ENCODE measurements at places on chromosomes 11 and 22.

DNA sequence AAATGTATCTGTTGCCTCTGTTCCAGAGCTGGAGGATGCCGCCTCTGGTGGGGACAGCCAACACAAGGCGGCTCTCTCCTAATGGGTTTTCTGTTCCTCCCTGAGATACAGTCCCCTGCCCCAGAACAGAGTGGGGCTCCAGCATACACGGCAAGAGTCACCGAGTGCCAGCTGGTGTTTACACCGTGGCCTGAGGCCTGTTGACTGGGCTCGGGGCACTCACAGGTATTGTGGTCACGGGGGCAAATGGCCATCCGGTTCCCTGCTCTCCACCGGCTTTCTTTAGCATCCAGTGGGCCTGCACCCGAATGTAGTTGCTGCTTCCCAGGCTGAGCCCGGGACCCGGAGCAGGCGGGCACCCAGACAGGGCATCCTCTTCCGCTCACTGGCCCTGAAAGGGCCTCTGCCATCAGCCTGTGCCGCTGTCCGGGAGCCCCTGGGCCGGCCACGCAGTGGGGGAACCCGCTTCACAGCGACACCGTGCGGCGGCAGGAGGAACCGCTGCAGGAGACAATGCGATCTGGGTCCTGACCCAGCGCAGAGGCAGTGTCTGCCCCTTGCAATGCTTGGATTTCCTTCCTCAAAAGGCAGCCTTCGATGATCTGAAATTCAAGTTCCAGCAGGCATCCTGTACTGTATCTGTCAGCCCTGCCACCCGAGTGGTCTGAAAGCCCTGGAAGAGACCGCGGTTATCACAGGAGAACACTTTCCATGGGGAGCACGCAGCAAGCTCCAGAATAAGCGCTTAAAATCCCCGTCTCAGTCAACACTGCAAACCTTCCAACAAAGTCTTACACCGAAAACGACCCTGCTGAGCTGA is 859 bp upstream of the KRTAP5-5 start:
- peak; percentile 62 for DNase-seq

DNA sequence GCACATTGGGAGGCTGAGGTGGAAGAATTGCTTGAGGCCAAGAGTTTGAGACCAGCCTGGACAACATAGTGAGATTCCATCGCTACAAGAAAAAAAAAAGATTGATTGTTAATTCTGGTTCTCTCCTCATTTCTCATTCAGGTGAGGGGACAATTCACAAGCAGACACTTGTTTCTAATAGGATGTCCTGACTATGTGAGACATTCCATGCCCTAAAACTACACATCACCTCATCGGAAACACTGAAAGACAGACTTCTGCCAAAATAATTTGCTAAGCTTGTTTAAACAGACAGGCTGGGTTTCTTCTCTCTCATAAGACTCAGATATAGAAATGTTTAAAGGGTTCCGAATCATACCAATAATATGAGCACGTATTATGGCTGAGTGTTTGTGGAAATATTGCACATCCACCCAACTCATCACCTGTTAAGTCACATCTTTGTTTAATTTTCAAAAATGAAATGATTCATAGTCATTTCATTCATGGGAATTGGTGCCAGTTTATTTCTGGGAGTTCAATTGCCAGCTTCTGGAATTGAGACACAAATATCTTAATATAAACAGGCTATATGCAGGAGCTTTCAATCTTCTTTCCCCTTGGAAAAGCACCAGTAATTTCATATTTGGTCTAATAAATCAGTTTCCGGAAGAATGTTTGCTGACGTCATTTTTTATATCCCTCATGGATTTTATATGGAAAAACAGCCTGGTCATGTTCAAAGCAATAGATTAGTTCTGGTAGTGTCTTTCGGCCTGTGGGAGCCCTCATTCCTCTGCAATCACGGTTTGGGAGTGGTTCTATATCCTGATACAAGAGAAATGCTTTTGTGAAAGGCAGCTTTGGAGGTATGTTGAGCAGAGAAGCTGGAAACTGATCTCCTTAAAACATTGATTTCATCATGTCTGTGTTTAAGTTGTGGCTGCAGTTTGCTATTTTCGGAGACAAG is 87.0 kb downstream of the BDNF start:
- no peak for DNase-seq

DNA sequence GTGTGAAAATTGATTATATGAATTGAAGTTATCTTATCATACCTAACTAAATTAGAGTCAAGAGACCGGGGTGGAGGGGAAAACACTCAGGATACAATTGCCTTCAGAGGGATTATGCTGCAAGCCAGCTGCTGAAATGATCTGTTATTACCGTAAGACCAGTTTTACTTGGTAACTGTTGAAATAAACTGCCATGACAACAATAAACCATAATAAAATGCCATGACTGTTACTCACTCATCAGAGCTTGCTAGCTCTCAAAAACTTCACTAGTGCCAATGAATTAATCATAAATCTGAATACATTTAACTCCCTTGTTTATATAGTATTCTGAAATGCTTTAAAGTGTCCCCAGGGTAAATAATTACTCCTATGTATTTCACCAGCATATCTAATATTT is 68.2 kb downstream of the CASP12 start:
- no peak for DNase-seq

DNA sequence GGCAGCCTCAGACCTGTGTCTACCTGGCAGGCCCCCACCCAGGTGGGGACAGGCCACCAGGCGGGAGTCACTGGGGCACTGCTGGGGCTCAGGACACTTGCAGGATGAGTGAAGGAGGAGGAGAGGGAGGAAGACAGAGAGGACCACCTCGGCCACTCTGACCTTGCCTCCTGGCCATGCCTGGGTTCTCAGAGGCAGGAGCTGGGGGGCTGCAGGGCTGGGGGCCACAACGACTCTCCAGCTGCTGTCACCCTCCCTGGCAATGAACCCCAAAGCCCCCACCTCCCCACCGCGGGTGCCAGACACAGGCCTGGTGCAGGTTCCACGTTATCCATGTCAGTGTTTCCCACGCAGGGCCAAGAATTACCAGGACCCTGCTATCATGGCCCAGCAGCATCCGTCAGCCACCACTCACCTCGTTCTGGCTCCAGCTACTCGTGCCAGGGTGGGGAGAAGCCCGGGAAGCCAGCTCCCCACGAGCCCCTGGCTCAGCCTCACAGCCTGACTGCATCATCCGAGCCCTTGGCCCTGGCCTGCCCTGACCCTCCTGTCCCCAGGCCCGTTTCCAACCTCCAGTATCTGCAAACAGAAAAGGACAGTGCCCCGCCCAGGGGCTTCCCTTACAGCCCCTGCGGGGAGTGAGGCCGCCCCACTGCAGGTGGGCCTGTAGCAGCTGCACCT is 62.4 kb downstream of the BRD1 start:
- peak; percentile 35 for DNase-seq

DNA sequence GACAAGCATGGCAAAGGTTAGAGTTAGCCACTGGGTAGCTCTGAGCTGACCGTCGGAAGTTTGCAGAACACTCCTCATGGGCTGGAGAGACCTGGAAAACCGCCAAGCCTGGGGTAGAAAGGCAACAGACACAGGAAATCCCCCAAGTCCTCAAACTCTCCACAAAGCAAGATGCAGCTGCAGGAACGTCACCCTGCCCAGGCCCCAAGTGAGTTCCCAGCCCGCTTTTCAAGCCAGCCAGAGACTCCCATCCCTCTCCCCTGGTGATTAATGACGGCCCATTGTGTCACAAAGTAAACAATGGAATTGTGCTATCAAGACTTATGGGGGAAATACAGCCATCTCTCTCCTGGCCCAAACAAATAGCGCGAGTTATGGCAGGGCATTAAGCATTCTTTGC is 633.0 kb downstream of the TBC1D22A start:
- no peak for DNase-seq

GRCh38 chr11:83574519-83574918 is 288.4 kb upstream of the CCDC90B start:
- no peak for DNase-seq

DNA sequence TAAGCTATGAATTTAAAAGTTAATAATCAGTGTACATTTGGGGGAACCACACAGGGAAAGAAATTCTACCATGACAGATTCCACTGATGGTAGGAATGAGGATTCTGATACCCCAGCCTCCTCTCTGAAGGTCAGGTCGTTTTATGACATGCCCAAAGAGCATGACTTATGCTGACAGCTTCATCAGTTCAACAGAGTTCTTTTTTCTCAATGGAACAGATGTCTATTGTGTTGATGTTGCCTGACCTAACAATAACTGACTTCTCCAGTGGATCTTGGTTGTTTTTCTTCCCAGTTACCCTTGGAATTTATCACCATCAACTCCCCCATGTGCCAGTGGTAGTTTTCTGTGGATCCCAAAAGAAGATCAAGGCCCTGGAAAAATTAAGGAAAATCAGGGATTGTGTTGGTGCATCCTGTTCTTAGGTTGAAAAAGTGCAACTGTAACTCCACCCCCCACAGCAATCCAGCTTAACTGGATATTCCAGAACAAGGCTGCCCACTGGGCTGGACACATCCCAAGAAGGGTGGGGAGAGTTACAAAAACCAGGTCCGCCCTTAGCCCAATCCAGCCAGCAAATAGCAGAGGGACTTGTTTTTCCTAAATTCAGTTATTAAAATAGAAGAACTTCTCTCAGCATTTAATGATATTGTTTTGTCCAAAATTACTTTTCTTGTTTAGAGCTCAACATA is 31.5 kb upstream of the CAT start:
- DNase-seq = no peak

- DNase-seq = no peak
These were observed 199.1 kb downstream of the SWAP70 start for GRCh38 chr11:9862981-9863380.

DNA sequence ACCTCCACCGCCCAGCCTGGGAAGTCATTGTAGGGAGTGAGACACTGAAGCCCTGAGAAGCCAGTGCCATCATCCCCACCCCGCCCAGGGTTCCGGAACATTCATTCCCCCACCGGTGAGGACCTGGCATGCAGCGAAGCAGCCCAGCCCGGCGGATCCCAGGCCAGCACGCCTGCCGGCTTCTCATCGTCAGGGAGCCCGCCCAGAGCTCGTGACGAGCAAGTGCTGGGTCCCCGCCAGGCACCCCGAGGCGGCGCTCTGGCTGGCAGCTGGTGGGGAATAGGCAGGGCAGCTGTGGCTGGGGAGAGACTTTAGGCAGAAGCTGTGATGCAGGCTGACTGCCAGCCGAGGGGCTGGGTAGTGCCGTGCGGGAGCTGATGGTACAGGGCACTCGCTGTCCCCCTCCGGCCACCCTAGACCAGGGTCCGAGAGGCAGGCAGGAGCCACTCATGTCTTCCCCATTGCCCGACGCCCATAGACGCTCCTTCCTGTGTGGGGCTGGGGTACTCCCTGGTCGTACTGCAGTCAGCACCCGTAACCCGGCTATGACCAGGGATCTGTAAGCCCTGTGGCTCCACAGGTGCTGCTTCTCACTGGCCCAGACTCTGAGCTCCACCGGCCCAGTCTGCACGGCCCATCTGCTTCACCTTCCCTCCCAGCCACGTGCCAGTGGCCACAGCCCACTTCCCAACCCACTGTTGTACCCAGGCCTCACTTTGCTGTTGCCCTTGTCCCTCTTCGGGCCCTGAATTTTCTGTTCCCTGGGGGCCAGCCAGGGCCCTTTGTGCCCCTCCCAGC is 24.5 kb upstream of the CABP7 start:
- DNase-seq = no peak

- DNase-seq = no peak
These were observed 31.8 kb downstream of the SCN4B start for GRCh38 chr11:118120793-118121192.

- no peak for DNase-seq
These were observed 34.9 kb upstream of the PICALM start for GRCh38 chr11:86103808-86104207.

DNA sequence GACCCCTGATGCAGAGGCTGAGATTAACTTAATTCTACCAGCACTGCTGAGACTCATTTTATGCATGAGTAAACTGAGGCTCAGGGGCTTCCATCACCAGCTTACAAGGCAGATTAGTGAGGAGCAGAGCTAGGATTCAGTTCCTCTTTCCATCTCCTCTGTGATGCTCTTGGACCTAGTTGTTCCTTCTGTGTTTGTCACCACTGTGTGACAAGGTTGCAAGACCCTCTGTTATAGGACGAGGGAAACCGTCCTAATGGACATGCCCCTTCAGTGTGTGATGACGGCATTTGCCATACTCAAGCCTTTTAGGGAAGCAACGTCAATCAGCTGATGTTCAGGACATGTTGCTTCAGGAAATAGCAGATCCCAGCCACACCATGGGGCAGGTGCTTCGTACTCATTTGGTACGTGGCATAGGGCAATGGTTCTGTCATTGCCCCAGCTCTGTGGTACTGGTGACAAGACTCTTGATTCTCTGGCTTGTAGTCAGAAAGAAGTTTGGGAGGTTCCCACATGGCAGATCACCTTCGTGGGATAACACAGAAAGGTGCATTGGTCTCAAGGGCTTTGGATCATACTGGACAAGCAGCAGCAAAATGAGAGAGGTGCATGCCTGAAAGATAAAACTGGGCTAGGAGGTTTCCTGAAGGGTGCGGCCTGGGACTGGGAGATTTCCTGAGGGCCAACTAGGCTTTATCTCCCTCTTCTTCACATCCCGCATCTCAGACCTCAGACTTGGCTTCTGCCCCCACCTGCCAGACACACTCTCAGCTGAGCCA is 23.9 kb upstream of the CD44 start:
- no peak for DNase-seq

DNA sequence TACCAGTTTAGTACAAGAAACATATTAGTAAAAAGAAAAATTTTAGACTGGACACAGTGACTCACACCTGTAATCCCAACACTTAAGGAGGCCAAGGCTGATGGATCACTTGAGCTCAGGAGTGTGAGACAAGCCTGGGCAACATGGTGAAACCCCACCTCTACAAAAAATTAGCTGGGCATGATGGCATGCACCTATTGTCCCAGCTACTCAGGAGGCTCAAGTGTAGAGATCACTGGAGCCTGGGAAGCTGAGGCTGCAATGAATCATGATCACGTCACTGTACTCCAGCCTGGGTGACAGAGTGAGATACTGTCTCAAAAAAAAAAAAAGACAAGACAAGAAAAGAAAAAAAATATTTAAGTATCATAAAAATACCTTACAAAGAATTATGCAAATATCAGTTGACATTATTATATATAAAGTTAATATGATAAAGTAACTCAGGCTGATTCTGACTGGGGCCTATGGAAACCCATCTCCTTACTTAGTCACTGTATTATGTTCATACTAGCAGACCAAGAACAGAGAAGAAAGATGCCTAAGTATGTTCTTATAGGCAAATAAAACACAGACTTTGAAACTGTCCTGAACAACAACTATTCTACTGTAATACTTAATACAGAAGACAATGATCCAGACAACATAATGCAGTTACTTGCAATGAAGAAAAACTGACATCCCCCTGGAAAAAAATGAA is 27.3 kb downstream of the FAM168A start:
- DNase-seq = no peak

Measured in lower lobe of right lung (tissue), 2 donors.